ENCODE measurements at places on chromosomes 12 and 14.

DNA sequence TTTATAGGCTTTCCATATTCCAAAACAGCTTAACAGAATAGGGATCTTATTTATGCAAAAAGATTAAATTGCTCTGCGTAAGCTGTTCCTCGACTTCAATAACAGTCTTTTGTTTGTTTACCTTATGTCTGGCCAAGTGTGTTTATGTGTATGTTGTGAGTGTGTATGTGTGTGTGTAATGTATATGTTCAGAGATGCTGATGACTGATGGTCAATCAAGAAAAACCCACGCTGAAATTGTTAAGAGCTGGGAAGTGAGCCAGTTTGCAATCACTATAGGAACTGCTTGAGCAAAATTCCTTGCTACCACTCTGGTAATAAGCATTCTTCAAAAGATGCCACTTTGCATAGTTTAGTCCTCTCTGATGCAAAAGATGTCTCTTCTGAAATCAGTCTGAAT is 59.6 kb downstream of the PRKD1 start:
- DNase-seq: no peak

DNA sequence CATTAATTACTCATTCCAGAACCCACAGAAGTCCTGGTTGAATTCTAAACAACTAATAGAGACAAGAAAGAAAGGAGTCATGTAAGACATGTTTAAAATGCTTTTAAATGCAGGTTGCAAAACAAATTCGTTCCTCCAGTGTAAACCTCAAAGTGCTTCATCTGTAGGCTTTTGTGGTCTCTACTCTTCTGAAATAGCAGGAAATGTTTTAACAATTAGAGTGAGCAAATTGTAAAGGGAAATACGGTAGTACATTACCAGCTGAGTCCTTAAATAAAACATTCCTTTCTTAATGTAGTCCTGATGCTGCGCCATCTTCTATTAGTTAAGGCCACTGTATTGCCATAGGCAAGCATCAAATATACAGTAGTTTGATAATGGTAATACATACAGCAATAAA is 1934.2 kb upstream of the SEL1L start:
- no peak for DNase-seq

DNA sequence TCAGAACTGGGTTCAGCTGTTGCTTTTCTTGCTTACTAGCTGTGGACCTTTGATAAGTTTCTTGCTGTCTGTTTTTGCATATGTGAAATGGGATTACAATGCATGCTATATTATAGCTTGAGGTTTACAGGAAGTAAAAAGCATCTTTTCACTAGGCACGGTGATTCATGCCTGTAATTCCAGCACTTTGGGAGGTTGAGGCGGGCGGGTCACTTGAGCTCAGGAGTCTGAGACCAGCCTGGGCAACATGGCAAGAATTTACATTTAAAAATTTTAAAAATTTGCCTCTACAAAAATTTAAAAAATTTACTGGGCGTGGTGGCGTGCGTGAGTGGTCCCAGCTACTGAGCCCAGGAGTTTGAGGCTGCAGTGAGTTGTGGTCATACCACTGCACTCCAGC is 42.0 kb downstream of the CALM1 start:
- no peak for DNase-seq

GRCh38 chr14:90616881-90617280 is 199.3 kb downstream of the TTC7B start:
- no peak for DNase-seq

DNA sequence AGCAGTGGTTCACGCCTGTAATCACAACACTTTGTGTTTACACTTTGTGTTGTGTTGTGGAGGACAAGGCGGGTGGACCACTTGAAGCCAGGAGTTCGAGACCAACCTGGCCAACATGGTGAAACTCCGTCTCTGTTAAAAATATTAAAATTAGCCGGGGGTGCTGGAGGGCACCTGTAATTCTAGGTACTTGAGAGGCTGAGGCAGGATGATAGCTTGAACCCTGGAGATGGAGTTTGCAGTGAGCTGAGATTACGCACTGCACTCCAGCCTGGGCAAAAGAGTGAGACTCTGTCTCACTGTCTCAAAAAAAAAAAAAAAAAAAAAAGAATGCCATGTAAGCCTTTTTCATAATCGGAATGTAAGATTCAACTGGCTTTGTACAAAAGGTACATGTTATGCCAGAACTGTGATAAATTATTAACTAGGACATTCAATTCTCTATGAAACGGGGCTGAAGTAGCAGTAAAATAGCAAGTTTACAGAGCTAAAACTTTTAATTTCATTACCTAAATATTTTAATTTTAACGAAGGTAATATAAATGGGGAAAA is 13.9 kb upstream of the PITPNM2 start:
- DNase-seq: no peak

GRCh38 chr12:132300789-132301722 is 28.3 kb downstream of the GALNT9 start:
- DNase-seq: no peak

DNA sequence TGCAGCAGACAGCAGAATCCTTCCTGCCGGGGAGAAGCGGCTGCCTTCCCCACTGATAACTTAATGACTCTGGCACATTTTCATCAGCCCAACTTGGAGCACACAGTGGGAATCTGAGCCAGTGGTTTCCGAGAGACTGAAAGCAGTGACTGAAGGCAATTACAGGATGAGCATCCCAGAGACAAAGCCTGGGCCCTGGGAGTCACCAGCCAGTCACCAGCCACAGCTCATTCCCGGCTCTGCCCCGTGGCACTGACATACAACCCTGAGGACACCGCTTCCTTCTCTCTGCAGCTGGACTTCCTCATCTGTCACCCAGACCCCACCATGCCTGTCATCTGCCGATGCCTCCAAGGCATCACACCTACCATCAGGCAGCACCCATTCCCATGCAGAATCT is 192.3 kb downstream of the DPF3 start:
- no peak for DNase-seq

- no peak for DNase-seq
Measured at GRCh38 chr14:22885975-22886374, 3.0 kb downstream of the REM2 start.

DNA sequence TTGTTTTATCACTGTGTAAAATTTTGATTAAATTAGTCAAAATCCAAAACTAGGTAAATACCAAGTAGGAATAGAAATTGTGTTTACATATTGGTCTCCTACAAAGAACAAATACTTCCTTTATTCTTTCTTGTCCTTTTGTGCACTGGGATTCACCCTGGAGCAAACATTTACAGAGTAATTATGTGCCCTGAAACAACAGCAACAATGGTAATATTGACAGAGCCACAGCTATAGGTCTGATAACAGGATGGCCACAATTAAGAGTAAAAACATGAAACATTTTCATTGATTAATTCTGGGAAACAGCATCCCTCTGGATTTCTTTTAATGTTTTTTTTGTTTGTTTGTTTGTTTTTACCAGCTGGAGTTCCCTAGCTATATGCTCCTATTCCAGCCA is 61.2 kb downstream of the SLC38A6 start:
- DNase-seq: no peak

GRCh38 chr12:48925304-48926011 is at the start of gene FKBP11:
Gene FKBP11, minus strand, starts transcription at chr12:48925492. Its CDS starts 64 bp downstream, at chr12:48925428.
- peak; percentile 62 for DNase-seq

DNA sequence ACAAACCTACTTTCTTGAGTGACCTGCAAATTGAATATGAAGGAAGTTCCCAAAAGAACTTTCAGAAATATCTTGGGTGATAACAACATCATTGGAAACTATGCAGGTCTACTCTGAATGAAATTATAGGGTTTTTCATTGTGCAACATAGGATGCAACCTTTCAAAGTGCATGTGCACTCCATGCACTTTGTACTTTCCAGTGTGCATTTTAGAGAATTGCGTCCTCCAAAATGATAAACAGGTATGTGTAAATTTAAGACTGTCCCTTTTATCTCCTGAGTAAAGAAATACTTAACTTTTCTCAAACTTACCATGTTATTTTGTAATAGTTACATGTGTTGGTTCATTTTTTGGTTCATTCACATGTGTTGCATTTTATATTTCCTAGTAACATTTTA is 13.2 kb downstream of the SRSF5 start:
- no peak for DNase-seq

DNA sequence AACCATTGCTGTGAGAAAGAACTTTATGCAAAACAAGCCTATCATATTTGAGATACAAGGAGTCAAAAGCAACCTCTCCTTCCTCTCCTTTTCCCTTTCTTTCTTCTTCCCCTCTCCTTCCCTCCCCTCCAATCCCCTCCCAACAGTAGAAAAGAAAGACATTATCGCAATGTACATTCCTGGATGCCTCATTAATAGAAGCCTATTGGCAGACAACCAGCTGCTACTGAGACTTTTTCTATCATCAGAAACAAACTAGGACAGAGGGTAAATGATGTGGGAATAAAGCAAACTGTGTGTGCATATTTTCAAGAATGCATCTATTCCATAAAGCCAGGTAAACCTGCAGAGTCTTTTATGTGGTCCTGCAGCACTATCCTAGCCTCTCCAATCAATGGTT is 237.2 kb downstream of the ITPR2 start:
- no peak for DNase-seq

- DNase-seq: no peak
Measured at GRCh38 chr14:51293912-51294389, 53.9 kb downstream of the TMX1 start.

- no peak for DNase-seq
Measured at GRCh38 chr12:65500091-65500900, 221.8 kb downstream of the MSRB3 start.

DNA sequence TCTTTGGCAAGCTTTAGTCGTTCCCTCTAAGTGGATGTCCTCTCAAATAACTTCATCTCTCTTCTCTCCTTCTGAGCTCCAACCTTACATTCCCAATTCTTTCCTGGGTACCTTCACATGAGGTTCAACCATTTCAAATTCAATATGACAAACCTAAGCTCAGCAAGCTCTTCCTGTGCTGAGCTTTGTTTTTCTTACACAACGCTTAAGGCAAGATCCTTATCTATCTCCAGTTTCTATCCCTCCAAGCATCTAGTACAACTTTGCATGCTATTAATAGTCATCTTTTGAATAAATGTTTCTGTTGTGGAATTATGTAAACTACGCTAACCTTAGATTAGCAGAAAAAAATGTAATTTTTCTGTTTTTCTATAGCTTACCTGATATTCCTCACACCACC is 63.7 kb upstream of the IFNG-AS1 start:
- DNase-seq: no peak

GRCh38 chr12:123762715-123763052 is 583 bp downstream of the DNAH10 start:
- DNase-seq: no peak

- DNase-seq: no peak
Measured at GRCh38 chr12:129069886-129070285, 216.6 kb downstream of the GLT1D1 start.

DNA sequence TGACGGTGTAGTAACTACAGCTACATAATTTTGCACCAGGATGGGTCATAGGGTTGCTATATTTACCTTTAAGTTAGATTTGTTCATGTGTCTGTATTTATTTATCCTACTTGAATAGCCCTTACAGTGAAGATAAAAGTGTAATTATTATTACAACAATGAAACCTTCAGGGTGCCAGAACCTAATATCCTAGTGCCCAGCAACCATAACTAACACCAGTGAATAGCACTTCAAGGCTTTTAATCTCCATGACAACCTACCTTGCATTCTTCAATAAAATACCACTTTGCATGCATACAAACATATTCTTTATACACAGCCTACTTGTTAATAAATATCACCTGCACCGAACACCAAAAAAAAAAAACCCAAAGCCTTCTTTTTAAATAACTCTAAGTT is 58.7 kb upstream of the G2E3 start:
- no peak for DNase-seq

GRCh38 chr12:121860257-121860656 is 1.6 kb upstream of the HPD start:
- DNase-seq: no peak
